Bladder microvascular endothelial cell (primary cell): ENCODE measurements at places on chromosomes 2 and 18. TPM values are rescaled to one million over a fixed set of nuclear protein-coding genes. Genes with fewer than 3 reads are reported as not detected.

TEX261 gene
- 17.3 and 50.3 TPM in 2 replicates for total RNA-seq

TCF23 gene
- not detected in 2 replicates for total RNA-seq

SKOR2 gene
- total RNA-seq = not detected in 2 replicates

TMEM247 gene
- total RNA-seq = not detected in 2 replicates

PLGLB2 gene
- 0.65 and 2.4 TPM in 2 replicates for total RNA-seq

OTOS gene
- total RNA-seq = not detected in 2 replicates

RFTN2 gene
- 7.8 and 14.2 TPM in 2 replicates for total RNA-seq

FAM228A gene
- total RNA-seq = under 0.01 and 0.31 TPM in 2 replicates

KIF5C gene
- 0.16 and 0.57 TPM in 2 replicates for total RNA-seq

SKA1 gene
- total RNA-seq = 5.6 and 10.7 TPM in 2 replicates

LYG1 gene
- total RNA-seq = 0.49 and 0.57 TPM in 2 replicates

CLEC4F gene
- total RNA-seq = 0.13 and 0.16 TPM in 2 replicates

ACTG2 gene
- 0.81 TPM in 1 of 2 replicates, not detected in the other for total RNA-seq

FAM237A gene
- total RNA-seq = not detected in 2 replicates

MOGAT1 gene
- not detected in 2 replicates for total RNA-seq

SERPINB5 gene
- total RNA-seq = under 0.01 TPM in 1 of 2 replicates, not detected in the other

MOB4 gene
- total RNA-seq = 19.3 and 34.2 TPM in 2 replicates
